ENCODE measurements at places on chromosomes 11 and 22. TPM values are rescaled to one million over a fixed set of nuclear protein-coding genes. Genes with fewer than 3 reads are reported as not detected.

FERMT3 gene
- 16.9 TPM for total RNA-seq

CNGA4 gene
- not detected for total RNA-seq

ARHGAP8 gene
- 3.6 TPM for total RNA-seq

ADAMTS8 gene
- 8.8 TPM for total RNA-seq

SLC7A4 gene
- 11.7 TPM for total RNA-seq

MYEOV gene
- total RNA-seq = 21.4 TPM

PDHX gene
- total RNA-seq = 14.1 TPM

RIC3 gene
- 6.2 TPM for total RNA-seq

CHADL gene
- total RNA-seq = 2.0 TPM

UBQLNL gene
- total RNA-seq = not detected

MS4A4E gene
- total RNA-seq = 4.2 TPM

TMEM132A gene
- total RNA-seq = 13.4 TPM

SEPTIN5 gene
- 19.8 TPM for total RNA-seq

MS4A15 gene
- total RNA-seq = not detected

OR10D3 gene
- not detected for total RNA-seq

USP2 gene
- total RNA-seq = 1.9 TPM

SLC6A5 gene
- total RNA-seq = not detected

MIOX gene
- total RNA-seq = not detected

PNPLA2 gene
- total RNA-seq = 42.7 TPM

CLCF1 gene
- total RNA-seq = 2.3 TPM

C2CD2L gene
- total RNA-seq = 5.1 TPM

MMP27 gene
- total RNA-seq = not detected

OR51I1 gene
- total RNA-seq = 0.38 TPM

PRR5L gene
- total RNA-seq = 1.4 TPM

ALDH3B1 gene
- total RNA-seq = 5.3 TPM

PHF21B gene
- not detected for total RNA-seq

FAM168A gene
- total RNA-seq = 15.5 TPM

HBD gene
- not detected for total RNA-seq

THAP12 gene
- 21.4 TPM for total RNA-seq

PRR14L gene
- total RNA-seq = 29.5 TPM

FAM111B gene
- total RNA-seq = 11.8 TPM

HMOX1 gene
- total RNA-seq = 39.0 TPM

RAG1 gene
- total RNA-seq = 0.34 TPM

PGA5 gene
- total RNA-seq = not detected

C22orf31 gene
- not detected for total RNA-seq

TRPM5 gene
- total RNA-seq = not detected

SMC1B gene
- not detected for total RNA-seq

SPECC1L gene
- total RNA-seq = 28.2 TPM

FAM227A gene
- 0.04 TPM for total RNA-seq

LRP4 gene
- total RNA-seq = 6.4 TPM

ABCG4 gene
- 0.15 TPM for total RNA-seq

NELL1 gene
- 1.5 TPM for total RNA-seq

BIRC3 gene
- total RNA-seq = 6.4 TPM

MS4A3 gene
- total RNA-seq = not detected

SYT12 gene
- total RNA-seq = 1.7 TPM

GRIK4 gene
- not detected for total RNA-seq

SLN gene
- not detected for total RNA-seq

GAL gene
- not detected for total RNA-seq

DHCR7 gene
- 22.5 TPM for total RNA-seq

TPBGL gene
- total RNA-seq = not detected

TTC28 gene
- total RNA-seq = 6.0 TPM

CRYBB3 gene
- total RNA-seq = not detected

TECTA gene
- total RNA-seq = 0.38 TPM

Data from esophagus squamous epithelium (tissue), 5 donors.